NCI-H446 (cell line): ENCODE measurements at places on chromosomes 13 and 19.
A peak's percentile ranks its signal among the peaks of the same experiment; 100 is the strongest.

DNA sequence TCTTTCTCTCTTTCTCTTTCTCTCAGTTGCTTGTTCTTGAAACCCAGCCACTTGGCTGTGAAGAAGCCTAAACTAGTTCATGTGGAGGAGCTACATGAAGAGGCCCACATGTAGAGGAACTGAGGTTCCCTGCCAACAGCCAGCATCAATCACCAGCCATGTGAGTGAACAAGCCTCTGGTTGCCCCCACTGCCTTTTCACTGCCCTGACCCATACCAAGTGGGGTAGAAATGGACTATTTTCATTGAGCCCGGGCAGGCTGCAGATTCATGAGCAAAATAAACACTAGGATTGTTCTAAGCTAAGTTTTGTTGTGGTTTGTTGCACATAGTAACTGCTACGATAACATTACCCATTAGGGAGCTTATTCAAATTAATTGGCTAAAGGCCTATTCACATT, 78.7 kb upstream of the FAM216B start:
- peak; percentile 3 for DNase-seq

- no peak for DNase-seq
Measured at GRCh38 chr13:30333616-30334015, 26.3 kb upstream of the KATNAL1 start.

GRCh38 chr13:94173312-94173854, 306.1 kb downstream of the DCT start:
- DNase-seq = no peak

DNA sequence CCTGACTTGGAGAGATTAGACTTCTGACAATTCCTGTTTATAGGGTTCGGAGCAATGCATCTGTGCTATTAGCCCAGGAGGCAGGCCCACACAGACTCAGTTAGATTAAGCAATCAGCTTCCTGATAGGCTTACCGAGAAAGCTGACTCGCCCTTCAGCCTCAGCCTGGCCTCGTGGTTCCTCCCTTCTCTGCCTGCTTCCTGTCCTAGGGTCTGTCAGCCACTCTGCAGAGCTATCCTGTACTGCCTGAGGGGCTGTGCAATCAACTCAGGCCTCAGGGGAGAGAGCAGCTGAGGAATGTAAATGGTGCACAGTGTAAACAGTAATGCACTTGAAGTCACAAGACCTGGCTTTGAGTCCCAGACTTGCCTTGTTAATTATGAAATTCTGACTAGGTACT, 30.7 kb downstream of the HTR2A start:
- no peak for DNase-seq

GRCh38 chr13:47999973-48000372, 1.1 kb downstream of the SUCLA2 start:
- no peak for DNase-seq

DNA sequence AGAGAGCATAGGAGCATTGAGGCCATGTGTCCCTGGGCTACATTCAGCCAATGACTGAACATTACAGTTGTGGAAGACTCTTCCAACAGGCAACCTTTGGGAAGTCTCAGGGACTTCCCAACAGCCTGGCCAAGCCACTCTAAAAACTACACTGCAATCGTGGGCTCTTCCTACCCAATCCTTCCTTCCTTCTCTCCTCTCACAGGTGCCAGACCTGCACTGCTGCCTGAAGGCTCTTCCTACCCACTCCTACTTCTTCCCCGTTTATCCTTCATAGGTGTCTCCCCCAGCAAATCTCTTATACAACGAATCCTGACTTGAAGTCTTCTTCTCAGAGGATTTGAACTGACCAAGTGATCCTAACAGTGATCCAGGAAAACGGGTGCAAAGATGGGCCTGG, 47.1 kb upstream of the MBNL2 start:
- DNase-seq = no peak

DNA sequence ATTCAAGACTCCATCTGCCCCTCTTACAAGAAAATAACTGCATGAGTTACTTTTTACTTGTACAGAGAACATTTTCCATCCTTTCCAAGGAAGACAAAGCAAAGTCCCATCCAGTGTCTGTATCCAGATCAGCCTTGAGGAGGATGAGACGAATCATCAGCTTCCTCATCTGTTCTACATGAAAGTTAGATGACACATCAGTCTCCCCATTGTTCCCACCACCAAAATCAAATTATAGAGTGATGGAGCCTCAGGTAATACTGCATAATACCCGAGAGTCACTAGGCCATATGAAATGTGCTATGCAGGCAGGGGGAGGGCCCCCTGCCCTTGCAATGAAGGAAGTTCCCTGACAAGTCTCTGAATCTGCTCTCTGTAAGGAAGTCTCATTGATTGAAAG, 1244.6 kb upstream of the SLC10A2 start:
- DNase-seq = no peak
